ENCODE measurements at places on chromosomes 11 and 22. TPM values are rescaled to one million over a fixed set of nuclear protein-coding genes. Genes with fewer than 3 reads are reported as not detected.

Gene OR52B2
- total RNA-seq, result not detected

Gene DLG2
- total RNA-seq, result 0.13 TPM

Gene ADAMTS8
- not detected for total RNA-seq

Gene GAL3ST3
- total RNA-seq, result 0.38 TPM

- no peak for DNase-seq
These were observed 328.5 kb downstream of the CNTN5 start for GRCh38 chr11:99349151-99349673.

DNA sequence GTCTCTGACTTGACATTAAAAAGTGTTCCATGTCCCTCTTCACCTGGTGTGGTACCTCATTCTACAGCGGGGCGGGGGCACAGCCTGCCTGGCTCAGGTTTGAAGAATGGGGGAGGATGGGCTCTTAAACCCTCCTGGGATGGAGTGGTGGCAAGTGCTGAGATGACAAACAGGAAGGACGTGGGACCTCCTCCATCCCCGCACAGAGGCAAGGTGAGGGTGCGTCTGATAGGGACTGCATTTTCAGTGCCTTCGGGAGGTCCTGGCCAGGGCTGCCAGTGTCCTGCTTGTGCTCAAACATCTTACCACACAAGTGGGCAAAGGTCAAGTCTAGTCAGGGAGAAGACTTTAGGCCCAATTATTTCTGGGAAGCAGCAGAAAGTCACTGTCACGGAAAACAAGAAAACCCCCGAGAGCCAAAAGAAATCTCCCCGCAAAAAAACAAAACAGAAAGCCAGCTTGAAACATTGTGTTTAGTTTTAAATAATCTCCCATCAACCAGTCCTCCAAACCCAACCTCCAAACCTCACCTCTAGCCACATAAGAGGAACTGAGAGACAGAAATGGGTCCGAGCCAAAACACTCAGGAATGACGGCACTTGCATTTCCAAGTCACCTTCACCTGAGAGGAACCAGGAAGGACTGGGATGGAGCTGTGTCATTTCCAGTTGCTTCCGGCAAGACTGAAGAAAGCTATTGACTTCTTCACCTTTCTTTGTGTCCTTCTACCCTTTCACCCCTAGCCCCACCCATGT, 966.5 kb downstream of the NTM start:
- no peak for DNase-seq

GRCh38 chr11:64245401-64245796, 1.3 kb downstream of the PPP1R14B start:
- DNase-seq, result no peak

GRCh38 chr22:47066616-47066905, 304.1 kb downstream of the TBC1D22A start:
- no peak for DNase-seq

DNA sequence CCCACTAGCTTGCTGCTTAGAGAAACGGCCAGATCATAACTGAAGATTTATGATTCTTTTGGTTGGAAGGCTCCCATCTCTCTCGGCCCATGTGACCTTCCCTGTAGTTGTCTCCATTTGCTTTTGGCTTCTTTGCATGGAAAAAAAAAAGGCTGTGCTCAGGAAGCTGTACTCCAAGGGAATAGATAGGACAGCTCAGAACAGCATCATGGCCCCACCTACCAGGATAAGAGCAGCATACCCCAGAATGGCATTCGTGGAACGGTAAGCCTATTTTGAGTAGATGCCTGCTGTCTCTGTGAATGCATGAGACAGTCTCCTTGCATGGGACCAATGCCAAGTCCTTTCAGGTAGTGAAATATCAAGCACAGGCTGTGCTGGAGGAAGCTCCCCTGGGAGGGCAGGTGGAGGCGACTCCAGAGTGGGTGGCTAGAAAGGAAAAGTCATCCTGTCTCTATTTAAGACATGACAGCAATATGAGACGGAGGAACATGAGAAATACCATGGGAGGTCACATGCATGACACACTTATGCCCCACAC, 94.1 kb upstream of the AMOTL1 start:
- DNase-seq, result no peak

- no peak for DNase-seq
These were observed 255.1 kb upstream of the B3GAT1 start for GRCh38 chr11:134667175-134667500.

DNA sequence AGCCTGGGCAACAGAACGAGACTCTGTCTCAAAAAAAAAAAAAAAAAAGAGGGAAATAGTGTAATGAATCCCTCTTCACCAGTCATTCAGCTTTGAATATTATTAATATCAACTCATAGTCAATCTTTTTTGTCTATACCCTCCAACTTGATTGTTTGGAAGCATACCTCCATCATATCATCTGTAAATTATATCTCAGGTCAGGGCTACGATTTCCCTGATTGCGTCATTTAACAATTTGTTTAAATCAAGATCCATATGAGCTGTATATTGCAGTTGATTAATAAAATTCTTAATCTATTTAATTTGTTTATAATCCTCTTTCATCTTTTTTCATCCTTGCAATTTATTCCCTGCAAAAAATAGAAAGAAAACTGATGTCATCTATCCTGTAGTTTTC, 60.2 kb downstream of the USP47 start:
- DNase-seq, result no peak

DNA sequence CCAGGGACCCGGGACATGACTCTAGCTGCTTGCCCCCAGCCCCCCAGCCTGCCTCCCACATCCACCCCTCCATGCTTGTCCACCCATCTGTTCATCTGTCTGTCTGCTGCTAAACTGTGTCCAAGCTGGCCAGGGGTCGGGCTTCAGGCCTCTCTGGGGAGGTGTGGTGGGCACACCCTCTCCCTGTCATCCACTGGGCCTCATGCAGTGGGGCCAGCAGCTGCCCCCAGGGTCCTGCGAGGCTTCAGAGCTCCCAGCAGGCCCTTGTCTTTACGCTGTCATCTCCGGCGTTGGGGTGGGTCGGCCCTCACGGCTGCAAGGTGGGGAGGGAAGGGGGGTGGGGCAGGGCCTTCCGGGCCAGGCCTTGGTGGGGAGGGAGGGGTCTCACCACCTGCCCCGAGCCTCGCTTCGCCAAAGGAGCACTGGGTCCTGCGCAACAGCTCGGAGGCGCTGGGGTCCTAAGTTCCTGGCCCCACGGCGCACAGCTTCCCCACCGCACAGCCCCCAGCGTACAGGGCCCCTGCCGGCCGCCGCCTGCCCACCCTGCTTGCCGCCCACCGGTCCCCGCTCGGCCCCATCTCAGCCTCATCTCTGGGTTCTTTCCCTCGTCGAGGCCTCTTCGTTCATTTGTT, 26.7 kb downstream of the MOB2 start:
- no peak for DNase-seq

All from dermis microvascular lymphatic vessel endothelial cell (primary cell).